ENCODE measurements at places on chromosomes 6 and 20.

- peak; percentile 33 for DNase-seq
These were observed 15.5 kb upstream of the ZFP57 start for GRCh38 chr6:29696147-29697125.

- no peak for DNase-seq
These were observed 811.9 kb downstream of the MAFB start for GRCh38 chr20:39876976-39877635.

- DNase-seq: no peak
These were observed 302.2 kb downstream of the LMBRD1 start for GRCh38 chr6:69494595-69494994.

DNA sequence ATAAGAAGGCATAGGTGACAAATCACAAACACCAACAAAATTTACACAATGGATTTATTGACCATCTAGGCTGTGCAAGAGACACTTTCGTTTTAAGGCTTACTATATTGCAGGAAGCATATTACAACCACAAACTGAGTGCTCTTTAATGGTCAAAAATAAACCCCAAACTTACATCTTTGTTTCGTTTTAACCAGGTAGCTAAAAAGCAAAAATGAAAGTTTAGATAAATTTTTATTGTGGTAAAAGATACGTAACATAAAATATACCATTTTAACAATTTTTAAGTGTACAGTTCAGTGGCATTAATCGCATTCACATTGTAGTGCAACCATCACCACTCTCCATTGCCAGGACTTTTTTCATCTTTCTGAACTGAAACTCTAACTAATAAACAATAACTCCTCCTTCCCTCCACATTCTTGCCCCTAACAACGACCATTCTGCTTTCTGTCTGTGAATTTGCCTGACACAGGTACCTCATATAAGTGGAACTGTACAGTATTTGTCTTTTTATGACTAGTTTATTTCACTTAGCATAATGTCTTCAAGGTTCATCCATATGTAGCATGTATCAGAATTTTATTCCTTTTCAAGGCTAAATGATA, 32.3 kb upstream of the DUSP22 start:
- DNase-seq: no peak

- DNase-seq: no peak
These were observed 60.1 kb upstream of the PRSS16 start for GRCh38 chr6:27187231-27188060.

DNA sequence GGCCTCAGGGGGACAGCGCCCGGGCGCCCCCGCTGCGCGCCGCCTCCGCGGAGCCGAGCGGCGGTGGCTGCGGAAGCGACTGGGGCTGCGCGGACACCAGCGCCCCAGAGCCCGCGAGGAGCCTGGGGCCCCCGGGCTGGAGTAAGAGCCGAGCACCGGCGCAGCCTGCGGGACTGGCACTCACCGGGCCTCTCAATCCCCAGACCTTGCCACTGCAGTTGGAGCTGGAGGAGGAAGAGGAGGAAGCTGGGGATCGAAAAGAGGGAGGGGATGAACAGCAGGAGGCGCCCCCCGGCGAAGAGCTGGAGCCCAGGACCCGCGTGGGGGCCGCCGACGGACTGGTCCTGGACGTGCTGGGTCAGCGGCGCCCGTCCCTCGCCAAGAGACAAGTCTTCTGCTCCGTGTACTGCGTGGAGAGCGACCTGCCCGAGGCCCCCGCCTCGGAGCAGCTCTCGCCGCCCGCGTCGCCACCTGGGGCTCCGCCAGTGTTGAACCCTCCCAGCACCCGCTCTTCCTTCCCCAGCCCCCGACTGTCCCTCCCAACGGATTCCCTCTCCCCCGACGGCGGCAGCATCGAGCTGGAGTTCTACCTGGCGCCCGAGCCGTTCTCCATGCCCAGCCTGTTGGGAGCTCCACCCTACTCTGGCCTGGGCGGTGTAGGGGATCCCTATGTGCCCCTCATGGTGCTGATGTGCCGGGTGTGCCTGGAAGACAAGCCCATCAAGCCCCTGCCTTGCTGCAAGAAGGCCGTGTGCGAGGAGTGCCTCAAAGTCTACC, 590 bp downstream of the RNF217 start:
- DNase-seq: peak; percentile 54

DNA sequence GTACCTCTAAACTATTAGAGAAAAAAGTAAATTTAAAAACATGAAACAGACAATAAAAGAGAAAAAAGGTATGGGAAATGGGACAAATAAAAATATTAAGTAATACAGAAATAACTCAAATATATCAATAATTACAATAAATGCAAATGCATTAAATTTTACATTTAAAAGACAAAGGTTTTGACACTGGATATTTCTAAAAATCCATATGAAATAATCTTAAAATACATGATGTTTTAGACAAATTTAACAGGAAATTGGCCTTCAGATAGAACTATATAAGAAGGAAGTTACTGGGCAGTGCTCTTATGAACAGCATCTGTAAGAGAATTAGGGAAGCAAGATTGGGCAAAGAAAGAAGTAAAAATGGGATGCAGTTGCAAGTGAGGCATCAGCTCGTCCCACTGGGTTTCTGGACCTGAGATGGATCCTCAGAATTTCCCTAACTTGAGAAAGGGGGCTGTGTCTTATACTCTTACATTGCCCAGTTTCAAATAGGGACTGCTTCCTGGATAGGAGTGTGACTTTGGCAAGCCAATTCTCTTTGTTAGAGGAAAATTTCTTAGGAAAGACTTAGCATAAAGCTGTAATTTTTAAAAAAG, 376.7 kb downstream of the SMOC2 start:
- no peak for DNase-seq

GRCh38 chr6:111828809-111829208, 44.4 kb downstream of the FYN start:
- DNase-seq: no peak

DNA sequence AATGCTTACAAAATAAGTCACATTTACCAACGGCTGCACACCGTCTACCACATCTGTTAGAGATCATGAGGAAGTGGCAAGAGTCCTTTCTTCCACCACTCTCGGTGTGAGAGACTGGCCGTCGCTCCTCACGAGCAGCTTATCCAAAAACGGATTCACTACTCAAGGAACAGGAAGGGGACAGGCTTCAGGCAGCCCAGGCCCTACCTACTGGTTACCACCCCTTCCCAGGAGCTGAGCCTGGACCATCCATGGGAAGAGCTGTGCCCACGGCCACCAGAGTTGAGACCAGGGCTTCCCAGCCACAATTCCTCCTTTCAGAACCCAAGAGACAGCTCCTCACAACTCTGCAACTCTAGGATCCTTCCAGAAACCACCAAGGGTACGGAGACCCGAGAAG, 37.0 kb downstream of the FOXF2 start:
- no peak for DNase-seq

DNA sequence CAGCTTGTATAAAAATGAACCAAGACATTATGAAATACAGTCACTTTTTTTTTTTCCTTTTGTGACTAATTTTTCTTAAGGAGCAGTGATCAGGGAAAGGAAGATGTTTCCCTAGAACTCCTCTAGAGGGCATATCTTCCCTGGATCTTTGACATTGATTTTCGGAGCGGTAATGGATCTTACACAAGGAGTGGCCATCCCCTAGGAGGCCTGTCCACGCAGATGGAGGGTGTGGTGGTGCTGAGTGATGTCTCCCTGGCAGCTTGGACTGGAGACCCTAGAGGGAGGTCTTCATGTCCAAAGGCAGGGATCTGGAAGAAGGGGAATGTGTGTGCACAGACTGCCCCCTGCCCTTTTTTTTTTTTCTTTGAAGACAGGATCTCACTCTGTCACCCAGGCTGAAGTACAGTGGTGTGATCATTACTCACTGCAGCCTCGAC, 7.0 kb upstream of the KIFC1 start:
- peak; percentile 67 for DNase-seq

DNA sequence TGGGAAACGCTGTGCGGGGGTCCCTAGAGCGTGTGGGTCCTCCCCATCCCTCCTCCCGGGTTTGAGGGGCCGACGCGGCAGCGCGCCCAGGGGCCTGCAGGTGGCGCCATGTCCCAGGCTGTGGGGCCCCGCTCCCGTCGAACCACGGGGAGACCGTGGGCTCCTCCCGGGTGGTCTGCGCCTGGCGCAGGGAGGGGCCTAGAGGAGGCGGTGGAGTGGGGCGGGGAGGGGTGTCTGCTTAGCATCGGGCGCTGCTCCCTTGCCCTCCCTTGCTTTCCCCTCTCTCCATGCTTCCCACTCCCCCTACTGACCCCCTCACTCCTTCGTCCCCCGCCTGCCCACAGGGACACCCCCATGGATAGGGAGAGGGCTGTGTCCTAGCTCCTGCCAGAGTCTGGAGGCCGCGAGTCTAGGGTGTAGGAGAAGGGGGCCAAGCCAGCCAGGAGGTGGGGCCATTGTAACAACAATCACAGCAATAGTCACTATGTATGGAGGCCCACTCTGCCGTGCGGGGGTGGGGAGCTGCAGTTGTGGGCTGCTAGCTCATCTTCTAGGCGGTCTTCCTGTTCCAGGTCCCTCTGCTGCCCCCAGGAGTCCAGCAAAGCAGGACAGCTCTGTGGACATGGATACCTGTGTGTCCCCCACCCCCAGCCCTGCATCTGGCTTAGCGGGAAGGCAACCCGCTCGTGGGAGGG, 51.7 kb downstream of the CHMP4B start:
- peak; percentile 74 for DNase-seq

All from lung microvascular endothelial cell (primary cell).